Esophagus muscularis mucosa (tissue), 4 donors: ENCODE measurements at places on chromosomes 13 and 19. TPM values are rescaled to one million over a fixed set of nuclear protein-coding genes. Genes with fewer than 3 reads are reported as not detected.

The FBXW9 gene
- total RNA-seq = 4.3 TPM

The ZNF808 gene
- total RNA-seq = 11.3 TPM

The ZNF101 gene
- total RNA-seq = 7.1 TPM

The MATK gene
- 0.13 TPM for total RNA-seq

The ANKRD24 gene
- total RNA-seq = 1.3 TPM

The CGB2 gene
- total RNA-seq = not detected

DNA sequence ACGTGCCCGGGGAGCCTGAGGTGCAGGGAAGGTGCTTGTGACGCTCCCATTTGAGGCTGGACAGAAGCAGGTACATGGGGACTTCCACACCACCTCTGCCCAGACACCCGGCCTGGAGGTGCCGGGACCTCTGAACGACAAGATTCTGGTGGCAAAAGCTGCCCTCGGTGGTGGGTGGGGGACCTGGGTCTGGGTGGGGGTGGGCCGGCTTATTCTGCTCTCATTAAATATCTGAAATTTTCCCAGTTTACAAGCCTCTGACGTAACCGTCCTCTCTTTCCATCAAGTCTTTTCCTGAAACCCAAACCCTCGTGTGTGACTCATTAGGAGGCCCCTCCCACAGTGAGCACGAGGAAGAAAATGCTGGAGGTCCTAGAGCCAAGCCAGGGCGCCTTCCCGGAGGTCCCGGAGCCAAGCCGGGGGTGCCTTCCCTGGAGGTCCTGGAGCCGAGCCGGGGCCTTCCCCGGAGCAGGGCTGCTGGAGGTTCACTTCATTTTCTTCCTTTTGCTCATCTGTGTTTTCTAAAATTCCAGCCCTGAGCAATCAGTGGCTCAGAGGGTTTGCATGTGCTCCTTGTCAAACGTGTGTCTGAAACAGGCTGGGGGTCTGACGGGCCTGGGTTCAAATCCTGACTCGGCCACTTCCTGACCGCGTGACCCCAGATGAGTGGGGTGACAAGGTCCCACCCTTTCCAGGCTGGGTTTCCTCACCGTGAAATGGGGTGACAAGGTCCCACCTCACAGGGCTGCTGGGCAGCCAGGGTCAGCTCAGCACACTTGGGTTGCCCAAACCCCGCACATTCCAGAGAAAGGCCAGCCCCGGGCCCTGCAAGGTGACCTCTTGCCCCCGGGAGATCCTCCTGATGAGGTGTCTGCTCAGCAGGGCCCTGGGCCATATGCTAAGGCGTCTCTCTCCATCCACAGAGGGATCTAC lies 10.0 kb downstream of the CFD start:
- peak; percentile 96 for DNase-seq

DNA sequence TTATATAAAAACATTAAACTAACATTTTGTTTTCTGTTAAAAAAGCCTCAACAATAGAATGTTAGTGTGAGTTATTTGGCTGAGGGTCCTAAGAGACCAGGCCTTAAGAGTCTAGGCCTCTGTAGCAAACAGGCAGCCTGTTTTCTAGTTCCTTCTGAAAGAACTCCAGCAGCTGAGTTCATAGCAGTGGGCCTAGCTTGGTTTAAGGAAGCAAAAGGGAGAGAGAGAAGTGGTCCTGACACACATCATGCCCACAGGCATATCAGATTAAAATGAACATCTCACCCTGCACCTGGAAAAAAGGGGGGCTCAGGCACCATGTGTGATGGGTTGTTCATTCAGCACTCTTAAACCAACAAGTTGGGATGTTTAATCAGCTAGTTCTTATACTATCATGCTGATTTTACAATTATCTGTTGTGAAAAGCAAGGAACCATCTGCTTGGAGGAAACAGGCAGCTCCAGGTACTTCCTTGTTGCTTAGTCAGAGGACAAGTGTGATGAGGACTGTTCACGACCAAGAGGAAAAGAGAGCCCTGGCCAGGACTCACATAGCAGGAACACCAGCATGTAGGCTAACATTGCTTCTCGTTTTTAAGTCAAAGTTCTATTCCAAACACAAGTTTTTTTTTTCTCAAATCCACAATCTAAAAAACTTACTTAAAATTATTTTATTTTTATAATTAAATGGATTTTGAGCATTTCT lies 81.3 kb upstream of the FRY start:
- DNase-seq = no peak

DNA sequence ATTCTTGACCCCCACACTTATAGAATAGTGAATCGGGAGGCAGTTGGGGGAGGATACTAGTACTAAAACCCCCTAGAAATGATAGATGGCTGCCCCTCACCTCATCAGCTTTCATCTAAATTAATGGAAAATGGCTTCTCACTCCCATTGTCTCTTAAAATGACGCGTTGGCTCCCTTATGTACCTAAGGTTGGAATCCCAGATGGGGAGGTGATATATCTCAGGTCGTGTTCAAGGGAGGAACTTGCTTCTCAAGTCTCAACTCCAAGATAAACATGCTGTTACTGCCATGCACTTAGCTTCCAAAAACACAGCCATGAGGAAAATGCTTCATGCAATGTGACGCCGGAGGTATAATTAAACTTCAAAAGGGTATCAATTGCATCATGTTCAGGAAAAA lies 18.8 kb upstream of the UBE2L5 start:
- DNase-seq = no peak

DNA sequence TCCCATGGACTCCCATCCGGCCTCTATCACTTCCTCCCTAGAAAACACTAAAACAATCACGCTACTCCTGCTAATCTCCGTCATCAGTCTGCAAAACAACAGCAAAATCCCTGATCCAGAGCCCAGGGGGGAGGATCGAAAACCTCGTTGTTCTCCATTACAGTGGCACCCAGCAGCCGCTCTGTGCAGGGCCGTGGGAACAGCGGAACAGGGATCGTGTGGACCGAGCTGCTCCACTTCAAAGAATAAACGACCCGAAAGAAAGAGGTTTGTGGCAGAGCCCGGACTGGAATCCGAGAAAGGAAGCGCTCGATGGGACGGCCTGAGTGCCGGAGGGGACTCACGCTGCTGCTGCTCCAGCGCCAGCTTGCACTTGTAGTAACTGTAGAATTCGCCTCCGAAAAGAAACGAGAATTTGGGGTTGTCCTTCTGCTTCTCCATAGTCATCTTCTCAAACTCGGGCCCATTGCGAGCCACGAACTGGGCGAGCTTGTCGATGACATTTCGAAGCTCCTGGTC lies 652 bp downstream of the CHERP start:
- DNase-seq = no peak

- no peak for DNase-seq
These were observed 213.1 kb downstream of the DCLK1 start for GRCh38 chr13:35917942-35918645.

- no peak for DNase-seq
These were observed 43.1 kb downstream of the ZNF726 start for GRCh38 chr19:23957660-23958281.

- peak; percentile 17 for DNase-seq
These were observed 146.2 kb downstream of the DCT start for GRCh38 chr13:94333131-94333820.

DNA sequence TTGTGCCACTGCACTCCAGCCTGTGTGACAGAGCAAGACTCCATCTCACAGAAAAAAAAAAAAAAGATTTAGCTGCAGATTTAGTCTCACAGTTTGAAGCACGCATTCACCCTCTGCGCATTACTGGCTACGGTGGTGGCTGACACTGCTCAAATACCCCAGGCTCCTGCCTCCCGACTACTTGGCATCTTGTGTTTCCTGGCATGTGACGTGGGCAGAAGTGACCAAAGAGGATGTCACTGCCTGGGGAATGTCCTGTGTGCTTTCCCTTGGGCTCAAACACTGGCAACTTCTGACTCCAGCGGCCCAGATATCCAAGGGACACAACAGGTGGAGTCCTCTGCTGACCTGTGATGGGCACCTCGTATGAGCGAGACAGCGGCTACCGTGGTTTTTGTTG lies 24.7 kb upstream of the EIF3G start:
- DNase-seq = no peak
